ENCODE measurements at places on chromosomes 11 and 22.

- no peak for DNase-seq
These were observed 11.8 kb downstream of the IL17REL start for GRCh38 chr22:50000587-50001387.

DNA sequence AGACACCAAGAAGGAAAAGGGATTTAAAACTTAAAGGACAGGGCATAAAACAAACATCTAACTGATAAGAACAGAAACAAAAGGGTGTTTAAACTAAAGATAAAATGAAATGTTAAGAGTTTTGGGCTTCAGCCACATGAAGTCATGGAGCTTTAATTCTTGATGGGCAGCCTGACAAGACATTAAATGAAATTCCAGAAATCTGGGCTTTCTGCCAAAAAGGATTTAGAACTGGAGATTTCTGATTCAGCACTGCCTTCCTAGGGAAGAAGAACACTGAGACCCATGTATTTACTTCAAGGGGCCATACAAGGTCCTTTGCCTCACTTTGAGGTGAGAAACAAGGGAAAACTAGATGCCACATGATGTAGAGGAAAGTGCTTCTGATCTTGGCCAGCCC, 355.9 kb upstream of the RAG2 start:
- DNase-seq, result no peak

GRCh38 chr22:45493286-45493771, 9.4 kb upstream of the FBLN1 start:
- no peak for DNase-seq

- DNase-seq, result no peak
These were observed 580.9 kb upstream of the B3GAT1 start for GRCh38 chr11:134992981-134993380.

- DNase-seq, result no peak
These were observed 10.0 kb upstream of the SCGB1D1 start for GRCh38 chr11:62179995-62180394.

GRCh38 chr11:94132152-94132558, 3.5 kb downstream of the PANX1 start:
- no peak for DNase-seq

DNA sequence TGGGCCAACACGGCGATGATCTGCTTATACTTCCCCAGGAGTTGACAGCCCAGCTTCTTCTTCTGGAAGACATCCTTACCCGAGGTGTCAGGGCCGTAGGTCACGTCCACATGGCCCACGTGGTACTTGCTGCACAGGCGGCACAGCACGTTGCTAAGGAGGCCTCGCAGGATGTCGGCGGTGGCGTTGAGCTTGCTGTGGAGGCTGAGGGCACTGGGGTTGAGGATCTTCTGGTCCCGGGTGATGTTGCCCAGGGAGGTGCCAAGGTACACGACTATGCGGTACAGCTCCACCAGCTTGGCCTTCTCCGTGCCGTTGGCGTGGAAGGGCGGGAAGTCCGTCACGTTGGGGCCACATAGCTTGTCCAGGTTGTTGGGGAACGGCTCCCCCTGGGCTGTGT, 2.9 kb downstream of the LIF start:
- no peak for DNase-seq

- no peak for DNase-seq
These were observed 9.7 kb downstream of the CHRM1 start for GRCh38 chr11:62911137-62912130.
